ENCODE measurements at places on chromosomes 6 and 20.

- DNase-seq, result no peak
Observed at GRCh38 chr6:5208057-5208456, 52.7 kb downstream of the LYRM4 start.

DNA sequence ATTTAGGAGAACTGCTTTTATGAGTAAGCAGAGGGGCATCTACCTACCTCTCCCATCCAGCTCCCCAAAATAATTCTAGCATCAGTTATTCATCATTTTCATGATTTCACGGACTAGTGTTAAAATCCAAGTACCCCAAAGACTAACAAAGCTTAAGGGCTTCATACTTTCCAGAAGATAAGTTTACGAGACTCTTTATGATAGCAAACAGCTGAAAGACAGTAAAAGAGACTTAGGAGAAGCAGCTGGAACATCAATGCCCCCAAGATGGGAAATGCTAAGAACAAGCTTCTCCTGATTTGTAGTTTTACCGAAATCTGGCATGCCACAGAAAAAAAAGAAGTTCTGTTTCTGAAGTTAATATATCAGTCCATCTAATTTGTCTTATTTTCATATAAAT, 70.0 kb downstream of the COL12A1 start:
- no peak for DNase-seq

DNA sequence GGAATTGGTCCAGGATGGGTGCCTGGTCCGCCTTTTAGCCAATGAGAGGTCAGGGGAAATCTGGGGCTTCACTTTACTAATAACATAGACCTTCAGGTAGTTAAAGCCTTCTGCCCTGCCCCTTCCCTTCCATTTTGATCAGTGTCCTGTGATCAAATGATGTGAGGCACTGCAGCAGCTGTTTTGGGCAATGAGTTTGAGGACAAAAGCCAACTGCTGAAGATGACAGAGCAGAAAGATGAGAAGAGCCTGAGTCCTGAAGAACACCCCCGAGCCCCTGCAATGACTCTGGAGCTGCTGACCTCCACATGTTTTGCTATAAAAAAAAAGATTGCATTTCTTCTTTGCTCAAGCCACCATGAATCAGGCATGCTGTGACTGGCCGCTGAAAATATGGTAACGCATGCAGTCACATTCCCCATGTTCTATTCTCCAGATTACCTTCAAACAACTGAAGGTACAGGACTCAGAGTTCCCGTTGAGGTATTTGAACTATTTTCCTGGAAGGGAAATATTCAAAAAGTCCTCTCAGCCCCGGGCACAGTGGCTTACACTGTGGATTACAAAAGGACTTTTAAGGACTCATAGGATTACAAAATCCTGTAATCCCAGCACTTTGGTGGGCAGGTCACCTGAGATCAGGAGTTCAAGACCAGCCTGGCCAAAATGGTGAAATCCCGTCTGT, 45.7 kb upstream of the B4GALT5 start:
- DNase-seq, result no peak

DNA sequence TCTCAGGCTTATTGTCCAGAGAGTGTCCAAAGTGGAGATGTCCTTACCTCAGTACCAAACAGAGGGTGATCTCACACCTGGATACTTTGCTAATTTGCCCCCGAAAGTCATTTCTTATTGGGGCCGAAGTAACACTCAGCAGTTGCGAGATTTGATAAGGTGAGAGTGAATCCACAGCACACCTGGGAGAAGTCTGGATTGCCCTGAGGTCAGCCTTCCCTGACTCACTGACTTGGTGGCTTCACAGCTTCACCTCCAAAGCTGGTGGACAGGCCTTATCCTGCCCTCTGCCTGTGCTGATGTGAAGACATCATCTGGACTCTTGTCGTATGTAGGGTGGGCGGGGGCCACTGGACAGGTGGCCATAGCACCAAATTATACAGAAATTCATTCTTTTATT, 101.9 kb upstream of the ARMC2 start:
- DNase-seq, result no peak

GRCh38 chr6:14848019-14848418, 397.9 kb upstream of the JARID2 start:
- DNase-seq, result no peak

DNA sequence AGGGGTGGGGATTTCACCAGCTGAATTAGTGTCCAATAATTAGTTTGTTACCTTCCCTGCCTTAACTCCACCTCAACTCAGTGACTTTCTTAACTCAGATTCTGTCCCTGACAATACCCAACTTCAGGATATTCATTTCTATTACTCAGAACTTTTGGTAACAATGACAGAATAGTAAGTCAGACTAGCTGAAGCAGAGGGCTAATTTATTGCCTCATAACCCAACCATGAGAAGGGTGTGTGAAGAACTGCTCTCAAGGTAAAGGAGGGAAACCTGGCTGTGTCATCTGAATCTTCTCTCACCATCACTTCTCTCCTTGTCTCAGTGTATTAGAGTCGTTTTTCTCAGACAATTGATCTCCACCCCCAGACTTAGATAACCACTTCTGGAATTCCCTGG, 1.2 kb upstream of the PI3 start:
- DNase-seq, result no peak

- DNase-seq, result no peak
Observed at GRCh38 chr20:38220587-38221118, 39.9 kb downstream of the KIAA1755 start.

DNA sequence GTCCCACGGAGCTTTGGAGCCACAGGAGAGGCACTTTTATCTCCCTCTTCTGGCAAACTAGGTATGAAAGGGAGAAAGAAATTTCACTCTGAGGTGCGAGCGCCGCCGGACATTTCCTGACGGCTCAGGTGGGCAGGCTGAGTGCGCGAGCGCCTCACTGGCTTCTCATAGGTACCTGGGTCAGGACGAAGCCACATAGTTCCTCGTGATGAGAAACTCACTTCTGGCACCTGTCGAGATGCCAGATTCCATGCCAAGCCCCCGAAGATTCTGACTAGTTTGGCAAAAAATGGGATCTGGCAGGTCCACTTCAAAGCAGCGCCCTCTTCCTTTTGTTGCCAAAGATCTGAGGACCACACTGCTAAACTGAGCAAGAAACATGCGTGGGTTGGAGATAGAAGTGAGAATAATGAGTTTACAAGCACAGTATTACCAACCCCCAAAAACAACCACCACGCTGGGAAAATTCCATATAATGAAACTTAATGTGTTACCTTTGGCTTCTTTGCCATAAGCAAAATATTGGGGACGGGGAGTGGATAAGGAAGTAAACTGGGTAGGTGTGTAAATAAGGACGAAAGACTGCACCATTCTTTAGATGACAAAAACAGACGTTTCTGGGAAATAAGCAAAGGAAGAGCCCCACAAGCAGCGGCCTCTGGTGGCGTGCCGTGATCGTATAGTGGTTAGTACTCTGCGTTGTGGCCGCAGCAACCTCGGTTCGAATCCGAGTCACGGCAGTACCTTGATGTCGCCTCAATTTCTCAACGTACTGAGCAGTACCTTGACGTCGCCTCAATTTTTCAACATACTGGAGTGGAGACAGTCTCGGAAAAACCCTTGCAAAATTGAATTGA, 89.8 kb upstream of the PRSS16 start:
- DNase-seq, result peak; percentile 88

DNA sequence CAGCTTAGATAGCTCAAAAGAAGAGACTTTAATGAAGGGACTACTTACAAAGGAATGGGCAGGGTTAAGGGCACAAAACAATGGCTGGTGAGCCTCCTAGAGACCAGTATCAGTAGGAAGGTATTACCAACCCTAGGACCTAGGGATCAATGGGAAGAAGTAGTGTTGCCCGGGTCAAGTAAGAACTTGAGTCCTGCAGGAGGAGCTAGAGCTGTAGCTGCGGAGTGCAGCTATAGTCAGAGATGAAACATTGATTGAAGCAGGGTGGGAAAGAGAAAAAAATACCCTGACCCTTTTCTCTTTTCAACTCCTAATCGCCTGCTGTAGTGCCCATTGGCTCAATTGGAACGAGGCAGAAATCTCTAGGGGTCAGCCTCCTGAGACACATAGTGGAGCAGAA, 144.0 kb downstream of the FLRT3 start:
- no peak for DNase-seq

- DNase-seq, result no peak
Observed at GRCh38 chr20:35939264-35939663, 15.0 kb downstream of the SCAND1 start.

- DNase-seq, result no peak
Observed at GRCh38 chr6:75550544-75551167, 51.0 kb upstream of the SENP6 start.

DNA sequence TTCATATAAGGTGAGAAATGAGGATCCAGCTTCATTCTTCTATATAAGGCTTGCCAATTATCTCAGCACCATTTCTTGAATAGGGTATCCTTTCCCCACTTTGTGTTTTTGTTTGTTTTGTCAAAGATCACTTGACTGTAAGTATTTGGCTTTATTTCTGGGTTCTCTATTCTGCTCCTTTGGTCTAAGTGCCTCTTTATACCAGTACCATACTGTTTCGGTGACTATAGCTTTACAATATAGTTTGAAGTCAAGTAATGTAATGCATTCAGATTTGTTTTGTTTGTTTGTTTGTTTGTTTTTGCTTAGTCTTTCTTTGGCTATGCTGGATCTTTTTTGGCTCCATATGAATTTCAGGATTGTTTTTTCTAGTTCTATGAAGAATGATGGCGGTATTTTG, 64.6 kb downstream of the ERMARD start:
- no peak for DNase-seq

DNA sequence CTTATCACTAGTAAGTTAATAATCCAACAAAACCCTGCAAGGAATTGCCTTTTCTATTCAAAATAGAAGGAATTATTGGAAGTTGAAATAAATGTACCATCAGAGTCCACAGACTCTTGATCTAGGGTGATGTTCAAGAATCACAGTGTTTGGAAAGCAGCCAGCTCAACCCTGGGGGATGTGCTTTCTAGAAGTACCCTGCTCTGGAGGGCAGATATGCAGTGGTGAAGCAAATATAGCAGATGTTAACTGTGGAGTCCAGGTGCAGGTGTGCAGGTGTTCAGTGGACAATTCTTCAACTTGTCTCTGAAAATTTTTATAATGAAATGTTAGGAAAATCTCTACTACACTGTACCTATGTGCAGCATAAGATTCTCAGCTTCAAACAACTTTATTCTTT, 9.1 kb upstream of the INSM1 start:
- no peak for DNase-seq

GRCh38 chr20:46349742-46350056, 41.4 kb upstream of the CDH22 start:
- DNase-seq, result no peak

GRCh38 chr6:12114055-12114503, 102.0 kb downstream of the HIVEP1 start:
- no peak for DNase-seq

DNA sequence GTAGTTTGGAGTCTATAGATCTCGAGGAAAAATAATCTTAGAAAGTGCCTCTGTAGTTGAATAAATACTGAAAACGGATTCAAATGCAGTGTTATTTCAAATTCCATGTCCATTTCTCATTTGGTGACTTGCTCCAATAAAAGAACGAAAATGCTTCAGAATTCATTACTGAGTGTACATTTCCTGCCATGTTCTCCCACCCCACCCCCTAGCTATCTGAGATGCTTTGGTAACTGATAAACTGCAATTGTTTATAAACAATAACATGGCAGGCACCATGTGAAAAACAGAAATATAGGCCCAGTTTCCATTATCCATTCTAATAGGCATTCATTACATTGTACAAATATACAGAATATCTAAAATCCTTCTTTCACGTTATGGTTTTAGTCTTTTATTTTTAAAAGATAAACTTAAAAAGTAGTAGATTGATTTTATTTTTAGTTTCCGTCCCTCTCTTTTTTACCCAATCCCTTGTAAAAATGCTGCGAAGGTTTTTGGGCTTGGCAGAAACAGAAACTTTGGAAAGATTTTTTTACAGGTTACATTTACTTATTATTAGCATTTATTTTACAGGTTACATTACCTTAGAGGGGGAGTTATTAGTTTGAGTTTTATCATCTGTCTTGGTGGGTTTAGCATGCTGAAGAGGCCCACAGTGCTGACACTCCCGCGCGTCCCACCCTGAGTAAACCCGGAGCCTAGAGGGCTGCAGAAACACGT, 1.5 kb downstream of the FAM162B start:
- DNase-seq, result no peak

GRCh38 chr6:109251839-109252238, 130.4 kb downstream of the CD164 start:
- peak; percentile 47 for DNase-seq

DNA sequence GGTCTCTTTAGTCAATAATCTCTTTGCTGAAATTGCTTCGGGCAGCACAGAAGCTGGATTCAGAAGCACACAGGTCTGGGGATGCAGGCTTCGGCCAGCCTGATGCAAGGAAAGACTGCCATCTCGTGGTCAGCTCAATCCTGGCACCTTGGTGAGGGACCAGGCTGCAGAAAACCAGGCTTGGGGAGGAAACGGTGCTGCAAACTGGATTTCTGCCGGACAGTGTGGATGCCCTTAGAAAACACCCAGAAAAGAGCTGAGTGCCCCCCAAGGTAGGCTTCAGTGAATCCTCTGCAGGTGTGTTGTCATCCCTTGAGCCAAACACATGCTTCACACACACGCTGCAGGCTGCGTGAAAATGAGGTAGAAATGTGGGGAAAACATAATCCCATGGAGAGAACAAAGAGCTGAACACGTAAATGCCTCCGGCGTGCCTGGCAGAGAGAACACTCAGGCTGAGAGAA, 89.8 kb upstream of the PAX1 start:
- peak; percentile 62 for DNase-seq

DNA sequence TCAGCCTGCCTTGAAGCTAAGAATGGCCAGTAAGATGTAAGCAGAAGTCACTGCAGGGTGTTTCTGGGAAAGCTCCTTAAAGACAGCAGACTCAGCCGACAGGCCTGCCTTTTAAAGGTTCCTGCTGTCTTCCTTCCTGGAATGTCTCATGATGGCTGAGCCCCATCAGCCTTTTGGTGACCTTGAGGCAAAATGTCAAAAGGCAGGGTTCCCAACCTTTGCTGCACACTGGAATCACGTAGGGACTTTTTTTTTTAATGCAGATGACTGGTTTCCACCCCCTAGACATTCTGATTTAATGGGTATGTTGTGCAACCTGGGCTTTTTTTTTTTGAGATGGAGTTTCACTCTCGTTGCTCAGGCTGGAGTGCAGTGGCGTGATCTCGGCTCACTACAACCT, 11.6 kb downstream of the MDGA1 start:
- DNase-seq, result no peak

DNA sequence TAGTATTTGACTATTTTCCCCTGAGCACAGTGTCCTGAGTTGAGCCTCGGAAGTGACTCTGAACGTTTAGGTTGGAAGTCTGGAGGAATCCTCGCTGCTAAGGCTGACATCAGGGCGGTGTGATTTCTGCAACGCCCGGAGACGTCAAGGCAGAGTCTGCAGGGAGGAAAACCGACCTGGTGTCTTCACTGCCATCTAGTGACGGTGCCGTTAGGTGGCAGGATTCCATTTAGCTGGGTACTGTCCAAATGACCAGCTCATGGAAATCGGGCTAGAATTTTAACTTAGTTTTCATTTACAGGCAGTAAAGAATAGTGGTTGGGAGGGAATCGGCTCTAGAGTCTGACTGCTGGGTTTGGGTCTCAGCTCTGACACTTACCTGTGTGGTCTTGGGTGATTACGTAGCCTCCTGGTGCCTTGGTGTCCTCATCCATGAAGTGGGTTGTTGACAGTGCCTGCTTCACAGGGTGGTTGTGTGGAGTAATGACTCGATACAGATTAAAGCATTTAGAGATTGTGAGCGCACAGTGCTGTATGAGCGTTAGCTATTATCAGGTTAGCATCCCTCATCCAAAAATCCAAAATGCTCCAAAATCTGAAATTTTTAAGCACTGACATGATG, 35.0 kb downstream of the FOXF2 start:
- DNase-seq, result peak; percentile 62

GRCh38 chr6:143283887-143284645, 166.4 kb downstream of the ADAT2 start:
- no peak for DNase-seq
